ENCODE measurements at places on chromosomes 2 and 18.

- DNase-seq, result no peak
Measured at GRCh38 chr2:239393388-239393940, 7.4 kb downstream of the HDAC4 start.

DNA sequence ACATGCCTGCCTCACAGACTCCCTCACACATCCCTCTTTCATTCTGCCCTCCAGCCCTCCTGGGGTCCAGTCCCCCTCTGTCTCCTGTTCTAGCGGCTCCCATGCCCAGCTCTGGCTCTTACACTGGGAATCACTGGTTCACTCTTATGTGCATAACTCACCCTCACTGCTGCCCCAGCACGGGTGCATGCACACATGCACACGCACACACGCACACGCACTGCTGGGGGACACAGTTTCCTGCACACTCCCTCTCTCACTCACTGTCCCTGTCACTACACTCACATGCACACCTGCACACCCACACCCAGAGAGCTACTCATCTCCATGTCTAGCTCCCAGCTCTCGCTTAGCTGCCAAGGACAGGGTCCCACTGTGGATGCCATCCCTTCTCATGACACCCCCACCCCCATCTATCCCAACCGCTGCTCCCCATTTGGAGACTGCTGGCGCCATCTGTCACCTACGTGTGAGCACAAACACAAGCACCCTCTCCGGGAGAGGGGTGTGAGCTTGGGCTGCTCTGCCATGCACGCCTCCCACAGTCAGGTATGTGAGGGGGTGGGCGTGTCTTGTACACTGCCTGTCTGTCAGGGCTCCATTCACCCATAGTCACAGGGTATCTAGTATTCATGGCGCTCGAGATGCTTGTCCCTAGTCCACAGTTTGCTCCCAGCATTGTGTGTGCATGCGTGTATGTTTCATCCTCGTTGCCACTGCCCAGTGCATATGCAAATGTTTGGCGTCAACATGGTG lies 1.8 kb downstream of the ASIC4 start:
- no peak for DNase-seq

GRCh38 chr2:82411071-82411470 lies 2048.0 kb downstream of the SUCLG1 start:
- no peak for DNase-seq

- DNase-seq, result peak; percentile 69
Measured at GRCh38 chr2:171522788-171523087, 464 bp downstream of the CYBRD1 start.

- no peak for DNase-seq
Measured at GRCh38 chr2:219293736-219294231, 14.6 kb downstream of the DNAJB2 start.

DNA sequence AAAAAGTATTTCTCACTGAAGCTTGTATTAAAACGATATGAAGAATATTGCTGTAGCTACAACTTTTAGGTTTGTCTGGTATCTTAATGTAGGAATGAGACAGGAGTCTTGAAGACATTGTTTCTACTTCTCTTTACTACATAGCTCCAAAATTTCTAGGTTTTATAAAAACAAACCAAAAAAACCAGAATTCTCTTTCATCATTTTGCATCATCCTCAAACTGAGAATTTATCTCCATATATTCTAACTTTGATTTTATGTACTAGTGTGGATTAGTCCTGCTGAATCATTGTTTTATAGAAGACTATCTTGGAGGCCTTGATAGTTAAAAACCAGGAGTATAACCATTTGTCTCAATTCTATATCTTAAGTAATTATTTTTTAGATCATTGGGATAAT lies 100.2 kb downstream of the ICA1L start:
- no peak for DNase-seq

DNA sequence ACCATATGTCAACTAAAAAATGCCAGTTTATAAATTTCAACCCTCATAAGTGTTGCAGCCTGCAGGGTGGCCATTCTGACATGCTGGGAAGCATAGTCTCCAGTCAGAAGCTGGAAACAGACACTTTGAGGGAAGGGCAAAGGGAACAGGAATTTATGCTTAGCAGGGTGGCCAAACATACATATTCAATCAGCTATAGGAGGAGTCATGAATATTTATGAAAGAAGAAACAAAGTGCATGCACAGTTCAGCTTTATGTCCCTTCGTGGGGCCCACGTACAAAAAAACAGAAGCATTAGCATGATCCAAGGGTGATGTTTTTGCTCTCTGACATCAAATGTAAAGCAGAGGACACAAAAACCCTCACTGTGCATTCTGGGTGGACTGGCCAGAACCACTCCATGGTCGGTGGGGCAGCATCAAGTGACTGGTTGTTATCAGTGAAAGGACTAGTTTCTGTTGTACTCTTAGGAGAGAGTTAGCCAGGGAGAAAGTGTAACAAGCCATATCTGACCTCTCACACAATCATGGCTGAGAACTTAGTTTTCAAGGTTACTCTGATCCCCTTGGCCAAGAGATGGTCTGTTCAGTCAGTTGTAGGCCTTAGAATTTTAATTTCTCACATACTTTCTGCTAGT lies 9.9 kb upstream of the PDE11A start:
- DNase-seq, result no peak

- DNase-seq, result no peak
Measured at GRCh38 chr2:36380624-36381481, 25.3 kb downstream of the CRIM1 start.

DNA sequence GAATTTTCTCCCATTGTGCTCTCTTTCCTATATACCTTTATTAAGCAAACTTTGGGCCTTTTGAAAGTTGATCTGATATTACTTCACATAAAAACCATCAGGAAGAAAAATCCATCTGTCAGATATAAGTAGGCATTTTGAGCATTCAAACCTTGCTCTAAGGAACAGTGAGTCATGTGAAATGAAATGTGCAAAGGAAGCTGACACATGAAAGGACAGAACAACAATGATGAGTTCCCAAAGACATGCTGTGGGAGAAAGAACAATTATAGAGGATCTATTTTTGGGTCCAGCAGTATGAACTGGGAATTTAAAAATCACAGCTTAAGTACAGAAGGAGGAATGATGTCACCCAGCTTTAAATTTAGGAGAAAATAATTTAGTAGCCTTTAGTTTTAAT lies 18.1 kb downstream of the CALCRL start:
- DNase-seq, result no peak

DNA sequence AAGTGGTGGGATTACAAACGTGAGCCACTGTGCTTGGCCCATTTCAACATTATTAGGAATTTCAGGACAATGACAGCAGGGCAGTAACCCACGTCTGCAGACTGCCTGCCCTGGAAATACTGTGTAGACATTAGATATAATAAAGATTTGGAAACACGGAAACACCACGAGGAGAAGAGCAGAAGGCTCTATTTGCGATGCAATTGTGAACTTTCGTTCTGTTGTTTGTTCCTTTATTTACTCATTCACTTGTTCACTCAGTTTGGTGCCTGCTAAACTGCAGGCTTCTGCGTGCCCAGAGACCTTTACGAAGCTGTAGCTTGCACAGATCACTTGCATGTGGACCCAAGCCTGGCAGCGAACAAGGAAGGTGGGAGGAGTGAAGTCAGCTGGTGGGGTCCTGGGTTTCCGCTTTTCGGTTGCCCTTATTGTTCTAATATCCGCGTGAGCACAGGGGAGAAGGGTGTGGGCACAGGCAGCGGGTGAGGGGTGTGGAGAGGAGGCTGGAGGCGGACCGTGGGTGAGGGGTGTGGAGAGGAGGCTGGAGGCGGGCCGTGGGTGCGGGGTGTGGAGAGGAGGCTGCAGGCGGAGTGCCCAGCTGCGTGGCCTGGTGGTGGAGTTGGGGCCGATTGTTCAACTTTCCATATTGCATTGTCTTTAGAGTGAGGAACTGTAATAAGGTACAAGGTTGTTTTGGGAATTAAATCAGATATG lies 3.4 kb downstream of the COLEC11 start:
- DNase-seq, result no peak

GRCh38 chr2:175400975-175401374 lies 219.5 kb upstream of the ATP5MC3 start:
- DNase-seq, result no peak

DNA sequence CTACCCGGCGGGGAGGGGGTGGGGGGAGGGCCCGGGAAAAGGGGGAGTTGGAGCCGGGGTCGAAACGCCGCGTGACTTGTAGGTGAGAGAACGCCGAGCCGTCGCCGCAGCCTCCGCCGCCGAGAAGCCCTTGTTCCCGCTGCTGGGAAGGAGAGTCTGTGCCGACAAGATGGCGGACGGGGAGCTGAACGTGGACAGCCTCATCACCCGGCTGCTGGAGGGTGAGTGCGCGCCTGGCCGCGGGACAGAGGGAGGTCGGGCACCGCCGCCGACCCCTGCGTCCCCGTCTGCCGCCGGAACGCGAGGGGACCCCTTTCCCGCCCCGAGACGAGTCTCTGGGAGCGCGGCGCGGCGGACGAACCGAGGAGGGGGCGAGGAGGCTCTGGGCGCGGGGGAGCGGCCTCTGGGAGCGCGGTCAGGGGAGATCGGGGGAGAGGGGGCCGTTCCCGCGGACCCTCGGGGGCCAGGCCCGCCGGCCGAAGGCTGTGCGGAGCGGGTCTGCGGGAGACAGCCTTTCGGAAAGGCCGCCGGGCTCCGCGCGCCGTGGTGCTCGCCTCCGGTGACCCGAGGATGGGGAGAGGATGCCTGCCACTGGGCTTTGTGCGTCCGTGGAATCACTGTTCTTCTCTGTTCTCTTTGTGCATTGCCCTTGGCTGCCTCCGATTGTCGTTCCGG lies 463 bp downstream of the PPP1CB start:
- no peak for DNase-seq

- DNase-seq, result no peak
Measured at GRCh38 chr2:165214093-165214492, 10.2 kb upstream of the SCN3A start.

GRCh38 chr18:63148449-63149301 lies 170.9 kb downstream of the BCL2 start:
- no peak for DNase-seq

DNA sequence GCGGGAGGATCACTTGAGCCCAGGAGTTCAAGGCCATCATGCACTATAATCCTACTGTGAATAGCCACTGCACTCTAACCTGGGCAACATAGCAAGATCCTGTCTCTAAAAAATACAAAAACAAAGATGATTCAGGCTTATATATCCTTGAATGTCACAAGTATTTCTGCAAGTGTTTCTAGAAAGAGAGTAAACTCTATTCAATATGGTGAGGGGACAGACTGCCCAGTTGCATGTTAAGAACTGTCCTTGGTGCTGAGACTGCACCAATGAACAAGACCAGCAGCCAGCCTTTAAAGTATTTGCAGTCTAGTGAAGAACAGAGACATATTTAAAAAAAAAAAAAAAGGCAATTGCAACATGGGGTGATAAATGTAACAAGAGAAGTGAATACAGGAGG lies 16.4 kb downstream of the MAP3K19 start:
- DNase-seq, result no peak

DNA sequence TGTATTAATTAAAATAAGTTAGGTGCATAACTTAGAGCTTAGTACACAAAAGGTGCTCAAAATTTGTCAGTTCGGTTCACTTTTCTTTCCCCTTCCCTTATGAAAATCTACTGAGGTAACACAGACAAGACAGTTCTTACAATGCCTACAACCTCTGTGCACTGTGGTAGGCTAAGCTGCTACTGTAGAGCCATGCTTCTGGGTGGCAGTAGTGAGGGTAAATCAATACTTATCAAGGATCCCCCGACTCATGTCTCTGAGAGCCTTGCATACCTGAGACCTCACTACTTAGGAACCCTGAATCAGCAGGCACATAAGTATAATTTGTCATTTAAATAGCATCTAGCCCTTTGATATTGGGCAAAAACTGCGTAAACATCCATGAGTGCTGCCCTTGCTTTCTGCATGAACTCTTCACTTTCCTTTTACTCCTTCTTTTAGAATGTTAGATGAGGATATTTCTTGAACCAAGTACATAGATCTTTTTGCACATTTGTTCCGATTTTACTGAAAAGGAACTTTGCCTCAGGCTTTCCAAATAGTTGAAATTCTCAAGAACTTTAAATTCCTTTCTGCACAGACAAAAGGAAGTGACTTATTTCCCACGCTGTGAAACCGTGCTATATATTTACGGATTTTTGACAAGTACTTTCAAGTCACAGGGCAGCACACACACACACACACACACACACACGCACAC lies 234.4 kb downstream of the TRIB2 start:
- DNase-seq, result no peak

GRCh38 chr2:16407358-16407757 lies 258.3 kb downstream of the CYRIA start:
- peak; percentile 25 for DNase-seq

- no peak for DNase-seq
Measured at GRCh38 chr2:218041302-218042168, 27.5 kb upstream of the RUFY4 start.

- DNase-seq, result no peak
Measured at GRCh38 chr2:241620419-241620769, 16.6 kb downstream of the THAP4 start.

GRCh38 chr2:177667626-177668025 lies 275.1 kb downstream of the AGPS start:
- no peak for DNase-seq

- no peak for DNase-seq
Measured at GRCh38 chr2:197813093-197813787, 8.8 kb downstream of the PLCL1 start.

DNA sequence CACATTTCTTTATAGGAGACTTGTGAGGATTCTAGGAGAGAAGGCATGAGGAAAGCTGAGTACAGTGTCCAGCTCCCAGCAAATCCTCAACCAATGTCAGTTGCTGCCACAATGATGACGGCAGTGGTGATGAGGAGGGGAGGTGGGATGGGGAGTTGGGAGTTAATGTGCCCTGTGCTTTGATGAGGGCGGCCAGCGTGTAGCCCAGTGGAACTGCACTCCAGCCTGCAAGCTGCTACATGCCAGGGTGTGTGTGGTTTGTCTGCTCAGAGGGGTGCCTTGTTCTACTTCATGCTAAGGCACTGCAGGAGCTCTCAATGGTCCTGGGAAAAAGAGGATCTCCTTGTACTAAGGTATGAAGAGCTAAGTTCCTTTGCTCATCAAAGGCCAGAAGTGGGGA lies 96.1 kb downstream of the MSH2 start:
- DNase-seq, result no peak

- DNase-seq, result no peak
Measured at GRCh38 chr2:72293620-72294019, 146.0 kb upstream of the CYP26B1 start.

DNA sequence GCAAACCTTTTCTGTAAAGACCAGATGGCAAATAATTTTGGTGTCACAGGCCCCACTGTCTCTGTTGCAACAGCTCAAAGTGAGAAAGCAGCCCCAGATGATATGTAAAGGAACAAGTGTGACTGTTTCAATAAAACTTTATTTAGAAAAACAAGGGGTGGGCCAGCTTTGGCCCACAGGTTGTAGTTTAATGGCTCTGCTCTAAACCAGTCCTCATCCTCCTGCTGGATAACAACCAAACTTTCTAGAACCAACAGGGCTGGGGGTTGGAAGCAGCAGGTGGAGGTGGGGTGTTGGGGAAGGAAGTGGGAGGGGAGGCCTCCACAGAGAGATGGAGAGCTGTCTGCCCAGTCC lies 28.8 kb upstream of the INHBB start:
- no peak for DNase-seq

DNA sequence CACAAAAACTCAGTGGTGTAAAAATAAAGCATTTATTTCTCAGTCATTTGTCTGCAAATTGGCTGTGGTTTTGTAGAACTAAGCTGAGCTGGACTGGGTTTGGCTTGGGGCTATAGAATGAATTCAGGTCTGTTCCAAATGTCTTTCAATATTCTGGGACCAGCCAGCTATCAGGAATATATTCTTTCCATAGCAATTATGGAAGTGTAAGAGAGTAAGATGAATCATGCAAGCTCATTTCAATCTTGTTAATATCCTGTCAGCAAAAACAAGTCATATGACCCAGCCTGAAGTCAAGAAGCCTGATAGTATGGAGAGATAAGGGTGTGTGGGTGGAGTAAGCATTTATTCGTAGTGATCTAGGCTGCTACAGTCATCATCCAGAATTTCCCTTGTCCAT lies 481.0 kb upstream of the CDH2 start:
- DNase-seq, result no peak
